Activated CD4-positive, CD25-positive, alpha-beta regulatory T cell treated with anti-CD3 and anti-CD28 coated beads, Interleukin-2, amount 50 U/mL, for 16 hours (primary cell): ENCODE measurements at places on chromosomes 16 and 17.

GRCh38 chr16:46950009-46950408, 23.5 kb downstream of the DNAJA2 start:
- no peak for DNase-seq

- DNase-seq: no peak
Measured at GRCh38 chr17:1012823-1013728, 16.1 kb downstream of the TIMM22 start.

DNA sequence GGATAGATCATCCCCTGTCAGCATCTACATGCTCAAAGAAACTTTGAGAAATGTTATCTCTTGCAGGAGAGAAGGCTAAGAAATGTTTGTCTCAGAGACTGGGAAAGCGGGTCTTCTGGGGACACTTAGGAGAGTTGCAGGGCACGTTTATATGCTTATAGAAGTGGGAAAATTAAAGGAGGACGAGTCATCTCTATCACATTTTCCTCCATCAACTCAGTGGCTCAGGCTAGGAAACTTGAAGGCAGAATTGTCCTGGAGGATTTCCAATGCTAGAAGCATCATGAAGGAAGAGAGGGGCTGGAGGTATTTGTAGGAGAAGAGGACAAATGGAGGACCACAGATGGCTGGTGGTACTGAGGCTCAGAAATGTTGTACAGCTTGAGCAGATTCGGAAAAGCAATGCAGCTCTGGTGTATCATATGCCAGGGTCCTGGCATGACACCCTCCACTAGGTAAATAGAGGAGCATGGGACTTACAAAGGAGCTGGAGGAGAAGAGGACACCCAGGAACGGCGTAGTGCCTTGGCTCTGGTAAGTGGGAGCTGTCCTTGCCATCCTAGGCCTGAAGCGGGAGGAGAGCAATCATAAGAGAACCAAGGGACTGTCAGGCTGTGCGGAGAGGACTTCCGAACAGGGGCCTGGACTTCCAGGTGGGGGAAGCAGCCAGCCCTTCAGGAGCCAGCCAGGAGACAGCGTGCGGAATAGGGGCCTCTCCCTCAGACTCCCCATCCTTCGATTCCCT, 4.5 kb upstream of the HS3ST3B1 start:
- DNase-seq: no peak

DNA sequence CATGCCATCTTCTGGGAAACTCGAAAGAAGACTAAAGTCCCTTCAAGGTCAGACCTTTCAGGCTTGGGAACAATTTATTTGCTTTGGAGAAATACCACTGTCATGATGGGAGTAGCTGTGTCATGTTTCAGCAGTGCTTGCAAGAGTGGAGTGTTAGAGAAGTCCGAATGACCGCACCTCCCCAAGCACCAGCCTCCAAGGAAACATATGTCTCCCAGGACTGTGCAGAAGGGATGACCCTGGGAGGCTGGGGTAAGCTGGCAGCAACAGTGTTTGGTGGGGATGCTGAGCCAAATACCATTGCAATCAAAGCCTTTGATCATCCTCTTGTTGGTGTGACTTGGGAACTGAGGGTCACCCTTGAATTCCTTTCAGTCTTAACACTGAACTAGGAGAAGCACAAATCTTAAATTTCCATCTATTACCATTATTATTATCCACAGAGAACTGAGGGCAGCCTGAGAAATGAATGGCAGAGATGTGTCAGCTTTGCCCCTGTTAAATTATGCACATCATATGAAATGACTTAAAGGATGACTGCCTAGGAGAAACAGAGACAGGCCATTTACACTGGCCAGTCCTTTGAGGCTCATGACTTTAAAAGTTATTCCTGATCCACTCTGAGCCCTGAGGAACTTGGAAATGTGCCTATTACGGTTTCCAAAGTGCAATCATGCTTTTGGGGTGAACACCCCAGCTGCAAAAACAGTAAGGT, 244.9 kb downstream of the CA10 start:
- no peak for DNase-seq

GRCh38 chr17:75317671-75318070, 28.4 kb upstream of the SLC25A19 start:
- no peak for DNase-seq

DNA sequence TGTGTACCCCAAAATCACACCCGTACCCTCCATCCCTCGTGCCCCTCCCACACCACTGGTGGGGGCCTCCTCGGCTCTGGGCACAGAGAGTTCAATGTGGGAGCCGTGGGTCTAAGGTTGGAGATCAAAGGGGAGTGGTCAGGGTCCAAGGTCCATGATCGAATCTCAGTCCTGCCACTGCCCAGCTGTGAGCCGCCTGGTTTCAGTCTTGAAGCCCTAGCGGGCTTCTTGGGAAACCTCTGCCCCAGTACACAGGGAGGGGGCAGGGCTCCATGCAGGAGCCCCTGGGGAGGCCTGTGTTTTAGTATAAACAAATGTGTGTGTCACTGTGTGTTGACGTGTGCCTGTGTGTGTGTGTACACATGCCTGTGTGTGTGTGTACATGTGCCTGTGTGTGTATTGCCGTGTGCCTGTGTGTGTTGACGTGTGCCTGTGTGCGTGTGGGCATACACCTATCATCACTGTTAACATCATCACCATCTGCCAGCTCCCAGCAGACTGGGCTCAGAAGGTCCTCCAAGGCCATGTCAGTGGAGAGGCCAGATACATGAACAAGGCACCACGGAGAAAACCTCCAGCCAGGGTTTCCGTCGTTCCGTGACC, 26.5 kb upstream of the ZNF469 start:
- no peak for DNase-seq

- DNase-seq: no peak
Measured at GRCh38 chr16:2848933-2849725, 8.8 kb downstream of the PRSS22 start.

GRCh38 chr17:57415751-57416207, 159.5 kb downstream of the MSI2 start:
- DNase-seq: no peak

- no peak for DNase-seq
Measured at GRCh38 chr17:42562388-42563142, 617 bp downstream of the COASY start.

DNA sequence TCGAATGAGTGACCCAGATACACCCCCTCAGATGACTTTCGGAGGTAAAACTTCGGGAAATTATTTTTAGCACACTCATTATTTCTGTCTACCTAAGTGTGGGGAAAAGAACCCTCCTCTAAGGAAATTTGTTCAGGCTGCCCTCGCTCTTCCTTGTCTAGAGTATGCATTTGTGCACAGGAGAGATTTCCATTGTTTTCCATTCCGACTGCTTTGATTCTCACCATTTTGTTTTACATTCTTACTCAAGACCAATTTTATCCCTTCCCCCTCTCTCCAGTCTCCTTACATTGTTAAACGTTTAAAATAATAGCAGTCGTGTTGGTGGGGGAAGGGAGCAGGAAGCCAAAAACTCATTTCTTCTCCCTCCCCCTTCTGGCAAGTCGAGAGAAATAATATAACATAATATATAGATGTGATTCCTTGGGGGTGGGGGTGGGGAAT, 1.5 kb upstream of the CHD3 start:
- DNase-seq: no peak

- DNase-seq: no peak
Measured at GRCh38 chr17:28096756-28097155, 54.3 kb downstream of the NLK start.

- DNase-seq: no peak
Measured at GRCh38 chr16:4703906-4704305, 10.5 kb downstream of the NUDT16L1 start.

GRCh38 chr16:7404217-7404616, 71.6 kb downstream of the RBFOX1 start:
- DNase-seq: no peak
